ENCODE measurements at places on chromosomes 12 and 14.

DNA sequence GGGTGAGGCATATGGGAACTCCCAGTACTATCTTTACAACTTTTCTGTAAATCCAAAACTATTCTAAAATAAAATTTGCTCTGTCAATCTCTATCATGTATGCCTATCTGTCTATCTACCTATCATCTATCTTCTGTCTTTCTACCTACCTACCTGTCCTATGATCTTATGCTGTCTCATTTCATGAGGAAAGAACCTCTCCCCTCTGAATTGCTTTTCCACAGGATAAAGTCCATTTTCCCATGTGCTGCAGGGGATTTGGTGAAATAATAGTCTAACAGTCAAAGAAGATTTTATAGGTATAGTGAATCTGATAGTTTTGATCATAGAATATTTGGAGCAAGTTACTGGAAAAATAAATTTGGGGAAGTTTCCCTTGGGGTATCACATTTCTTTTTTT, 86.8 kb upstream of the RIC8B start:
- DNase-seq = no peak

DNA sequence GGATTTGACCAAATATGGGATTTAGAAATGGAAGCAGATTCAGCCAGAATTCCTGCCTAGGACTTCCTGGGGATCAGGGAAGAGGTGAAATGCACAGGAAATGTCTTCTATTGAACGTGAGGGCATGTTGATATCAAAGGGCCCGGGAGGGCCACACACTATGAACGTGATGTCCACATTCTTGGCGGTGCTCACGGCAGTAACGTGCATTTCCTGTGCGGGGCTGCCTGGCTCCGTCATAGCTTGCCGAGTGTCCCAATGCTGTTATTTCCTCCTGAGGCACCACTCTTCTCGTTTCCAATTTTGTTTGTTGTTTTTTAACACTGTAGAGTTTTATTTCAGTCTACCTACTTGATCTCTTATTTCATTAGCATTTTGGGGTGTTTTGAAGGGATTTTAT, 67.3 kb downstream of the ZNF664 start:
- DNase-seq = no peak

DNA sequence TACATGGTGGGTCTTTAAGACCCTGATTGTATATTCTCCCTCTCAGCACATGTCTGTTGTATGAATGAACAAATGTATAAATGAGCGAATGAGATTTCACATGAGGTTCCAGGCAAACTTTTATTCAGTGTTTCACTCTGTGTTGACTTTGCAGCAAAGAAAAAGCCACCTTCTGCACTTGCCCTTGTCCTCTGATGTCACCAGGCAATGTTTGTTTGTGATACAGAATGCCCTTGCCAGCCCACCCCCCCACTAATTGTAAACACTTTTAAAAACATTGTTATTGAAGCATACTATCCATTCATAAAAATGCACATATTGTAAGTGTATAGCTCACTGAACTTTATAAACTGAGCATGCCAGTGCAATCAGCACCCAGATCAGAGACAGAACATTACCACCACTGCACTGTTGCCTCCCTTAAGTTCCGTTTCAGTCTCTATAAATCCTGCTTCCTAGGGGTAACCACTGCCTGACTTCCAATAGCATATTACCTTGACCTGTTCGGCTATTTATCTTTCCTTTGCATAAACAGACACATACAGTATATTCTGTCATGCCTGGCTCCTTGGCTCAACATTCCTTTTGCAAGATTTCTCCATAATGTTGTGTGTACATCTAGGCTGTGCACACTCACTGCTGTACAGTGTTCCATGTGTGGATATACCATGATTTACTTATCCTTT, 11.3 kb upstream of the LTA4H start:
- DNase-seq = no peak

DNA sequence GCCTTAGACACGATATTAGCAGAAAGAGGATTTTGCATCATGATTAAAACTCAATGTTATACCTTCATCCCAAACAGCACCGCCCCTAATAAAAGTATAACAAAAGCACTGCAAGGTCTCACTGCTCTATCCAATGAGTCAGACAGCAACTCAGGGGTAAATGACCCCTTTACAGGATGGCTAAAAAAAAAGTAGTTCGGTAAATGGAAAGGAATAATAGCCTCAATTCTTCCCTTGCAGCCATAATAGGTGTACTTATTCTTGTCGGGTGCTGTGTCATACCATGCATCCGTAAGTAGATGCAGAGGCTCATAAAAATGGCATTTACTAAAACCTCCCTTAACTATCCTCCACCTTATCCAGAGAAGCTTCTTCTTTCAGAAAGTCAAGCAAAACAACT, 53.9 kb upstream of the AP4S1 start:
- DNase-seq = no peak

DNA sequence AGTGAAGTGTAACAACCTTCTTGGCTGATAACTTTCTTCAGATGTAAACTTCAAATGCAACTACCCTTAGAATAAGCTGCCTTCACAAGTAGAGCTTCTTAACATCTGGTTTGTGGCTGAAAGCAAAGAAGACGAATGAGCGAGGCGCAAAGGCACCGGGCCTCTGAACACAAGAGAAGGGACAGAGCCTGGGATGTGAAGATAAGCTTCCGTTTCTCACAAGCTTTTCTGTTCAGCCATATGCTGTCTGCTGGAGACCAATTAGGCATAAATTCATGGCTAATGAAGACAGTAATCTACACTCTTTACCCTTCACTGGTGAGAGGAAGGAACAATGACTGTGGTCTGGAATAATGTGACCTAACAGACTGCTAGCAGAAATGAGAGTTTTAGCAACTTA, 195.2 kb downstream of the ATXN7L3B start:
- no peak for DNase-seq

DNA sequence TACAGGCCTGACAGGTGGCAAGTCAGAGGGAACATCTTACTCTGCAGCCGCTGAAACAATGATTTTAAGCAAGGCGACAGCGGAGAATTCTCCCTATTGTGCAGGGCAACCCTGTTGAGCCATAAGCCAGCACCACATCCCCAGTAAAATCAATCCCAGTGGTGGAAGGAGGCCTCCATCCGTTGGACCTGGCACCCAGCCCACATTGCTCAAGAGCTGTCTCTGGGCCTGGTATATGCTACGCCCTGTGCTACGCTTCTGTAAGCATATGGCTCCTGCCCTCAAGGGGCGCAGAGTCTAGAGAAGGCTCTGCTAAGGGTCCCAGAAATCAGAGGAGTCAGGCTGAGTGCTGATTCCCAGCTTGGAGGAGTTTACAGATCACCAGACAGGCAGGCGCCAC, 265.5 kb downstream of the CACNA1C start:
- no peak for DNase-seq

- no peak for DNase-seq
Measured at GRCh38 chr12:100851637-100852036, 57.1 kb downstream of the ANO4 start.

DNA sequence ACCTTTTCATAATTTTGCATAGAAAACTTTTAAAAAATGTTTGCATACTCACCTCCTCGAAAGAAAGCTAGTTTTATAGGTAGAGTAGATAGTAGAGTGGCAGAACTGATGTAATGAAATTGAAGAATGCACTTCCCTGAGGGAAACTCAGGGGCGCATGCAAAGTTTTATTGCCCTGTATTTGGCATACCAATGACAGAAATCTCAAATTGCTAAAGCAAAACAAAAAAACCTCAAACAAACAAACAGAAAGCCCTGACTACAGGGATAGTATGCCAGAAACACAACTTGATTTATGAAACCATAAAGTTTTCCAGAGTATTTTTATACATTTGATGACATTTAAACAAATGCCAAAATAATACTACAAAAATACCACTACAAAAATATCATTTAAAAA, 1.8 kb downstream of the RASSF9 start:
- DNase-seq = peak; percentile 12

GRCh38 chr12:46487567-46488131, 115.1 kb upstream of the SLC38A2 start:
- DNase-seq = no peak

DNA sequence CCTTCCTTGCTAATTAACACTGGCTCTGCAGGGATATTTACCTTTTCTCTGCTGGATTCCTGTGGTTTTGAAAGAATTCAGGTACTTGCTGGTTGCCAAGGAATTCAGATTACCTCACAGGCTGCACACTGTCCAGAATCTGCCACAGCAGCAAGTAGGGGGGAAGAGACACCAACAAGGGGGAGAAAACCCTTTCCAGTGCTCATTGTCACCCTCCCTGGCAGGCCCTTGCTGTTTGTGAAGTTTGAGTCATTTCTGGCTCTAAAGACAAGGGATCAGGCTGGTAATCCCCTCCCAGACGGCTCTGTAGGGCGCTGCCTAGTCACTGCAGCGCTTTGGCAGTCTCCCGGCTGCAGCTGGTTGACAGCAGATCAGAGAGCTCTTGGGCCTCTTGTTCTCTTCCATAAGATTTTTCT, 50.8 kb downstream of the TTLL5 start:
- DNase-seq = peak; percentile 98

DNA sequence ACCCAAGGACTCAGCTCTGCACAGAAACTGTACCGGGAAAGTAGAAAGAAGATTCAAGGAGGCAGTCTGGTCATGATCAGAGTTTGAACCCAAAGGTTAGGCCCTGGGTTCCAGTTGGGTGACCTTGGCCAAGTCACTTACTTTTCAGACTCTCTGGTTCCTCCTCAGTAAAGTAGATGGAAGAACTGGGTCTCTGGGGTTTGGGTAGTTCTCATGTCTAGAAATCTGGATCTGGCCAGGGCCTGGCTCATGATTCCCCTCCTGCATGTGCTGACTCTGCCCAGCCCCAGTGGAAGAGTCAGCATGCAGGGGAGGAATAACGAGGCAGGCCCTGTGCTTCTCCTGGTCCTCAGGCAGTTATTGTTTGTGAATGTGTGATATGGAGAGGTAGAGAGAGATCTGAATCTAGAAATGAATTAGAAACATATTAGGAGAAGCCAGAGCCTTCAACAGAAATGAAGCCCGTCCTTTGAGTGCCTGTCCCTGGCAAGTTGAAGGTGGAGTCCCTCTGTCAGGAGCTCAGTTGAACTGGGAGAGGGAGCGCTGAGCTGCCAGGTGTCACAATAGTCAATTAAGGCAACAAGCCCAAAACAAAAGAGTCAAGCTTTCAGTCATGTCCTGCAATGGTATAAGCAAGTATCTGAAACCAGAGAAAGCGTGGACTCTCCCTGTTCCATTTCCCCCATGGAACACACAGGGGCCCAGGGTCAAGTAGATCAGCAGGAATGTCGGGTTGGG, 131.3 kb upstream of the HIF1A start:
- no peak for DNase-seq
